ENCODE measurements at places on chromosomes 2 and 18. TPM values are rescaled to one million over a fixed set of nuclear protein-coding genes. Genes with fewer than 3 reads are reported as not detected.

DNA sequence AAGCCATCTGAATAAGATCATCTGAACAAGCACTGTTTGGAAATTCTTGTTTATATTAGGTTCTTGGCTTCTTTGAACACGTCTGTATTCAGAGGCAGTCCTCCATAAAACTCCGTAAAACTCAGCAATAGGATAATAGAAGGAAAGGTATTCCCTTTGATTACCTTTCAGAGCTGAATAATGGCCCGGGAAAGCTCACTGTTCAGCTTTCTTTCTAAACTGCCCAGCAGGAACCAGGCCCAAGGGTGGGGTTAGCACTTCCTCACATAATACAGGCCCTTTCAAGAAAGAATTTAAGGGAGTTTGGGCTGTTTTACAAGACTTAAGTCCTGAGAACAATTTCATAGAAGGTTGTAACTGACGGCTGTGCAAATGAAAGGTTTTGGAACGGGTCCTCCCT lies 72.2 kb upstream of the PHLPP1 start:
- DNase-seq = no peak

DNA sequence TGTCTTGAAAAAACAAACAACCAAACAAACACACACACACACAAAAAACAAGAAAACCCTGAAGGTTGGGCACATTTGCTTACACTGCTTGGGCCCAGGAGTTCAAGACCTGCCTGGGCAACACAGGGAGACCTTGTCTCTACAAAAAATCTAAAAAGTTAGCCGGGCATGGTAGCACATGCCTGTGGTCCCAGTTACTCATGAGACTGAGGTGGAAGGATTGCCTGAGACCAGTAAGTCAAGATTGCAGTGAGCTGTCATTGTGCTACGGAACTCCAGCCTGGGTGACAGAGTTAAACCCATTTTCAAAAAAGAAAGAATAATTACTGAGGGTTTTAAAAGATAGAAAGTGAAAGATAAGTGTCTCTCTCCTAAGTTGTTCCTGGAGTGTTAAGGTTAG lies 103.4 kb downstream of the MBD5 start:
- peak; percentile 52 for DNase-seq

- no peak for DNase-seq
These were observed 51.7 kb downstream of the LONRF2 start for GRCh38 chr2:100270381-100271146.

DNA sequence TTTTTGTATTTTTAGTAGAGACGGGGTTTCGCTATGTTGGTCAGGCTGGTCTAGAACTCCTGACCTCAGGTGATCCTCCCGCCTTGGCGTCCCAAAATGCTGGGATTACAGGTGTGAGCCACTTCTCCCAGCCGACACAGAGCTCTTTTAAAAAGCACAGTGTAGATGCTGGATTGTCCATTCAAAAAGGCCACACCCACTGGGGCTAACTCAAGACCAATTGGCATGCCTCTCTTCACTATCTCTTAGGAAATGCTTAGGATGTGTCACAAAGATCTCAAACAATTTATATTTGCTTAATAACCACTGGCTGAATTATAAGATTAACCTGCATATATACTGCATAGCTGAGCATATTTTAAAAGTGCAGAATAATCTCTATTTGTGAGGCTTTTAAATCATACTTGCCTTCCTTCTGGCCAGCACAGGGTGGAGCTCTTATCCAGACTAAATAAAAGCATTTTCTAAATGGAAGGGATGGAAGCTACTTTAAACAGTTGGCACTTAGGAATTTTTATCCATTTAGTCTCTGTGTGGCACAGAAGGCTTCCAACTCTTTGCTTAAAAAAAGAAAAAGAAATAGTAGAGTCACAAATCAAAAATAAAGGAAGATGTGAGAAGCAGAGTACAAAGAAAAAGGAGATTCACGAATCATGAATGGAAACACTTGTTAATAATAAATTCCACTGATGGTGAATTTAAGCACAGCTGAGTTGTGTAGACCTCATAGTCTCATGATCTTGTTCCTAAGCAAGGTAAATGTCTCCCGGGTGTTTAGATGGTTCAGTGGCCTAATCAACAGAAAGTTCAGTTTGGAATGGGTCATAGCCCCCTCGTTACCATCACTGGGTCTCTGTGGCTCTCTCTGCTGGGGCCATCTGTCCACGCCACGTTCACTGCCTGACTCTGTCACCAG lies 22.4 kb downstream of the CRYGD start:
- DNase-seq = peak; percentile 34

- no peak for DNase-seq
These were observed 99.0 kb upstream of the FIGN start for GRCh38 chr2:163834841-163835240.

The ACTG2 gene
- total RNA-seq = 4.1 TPM

DNA sequence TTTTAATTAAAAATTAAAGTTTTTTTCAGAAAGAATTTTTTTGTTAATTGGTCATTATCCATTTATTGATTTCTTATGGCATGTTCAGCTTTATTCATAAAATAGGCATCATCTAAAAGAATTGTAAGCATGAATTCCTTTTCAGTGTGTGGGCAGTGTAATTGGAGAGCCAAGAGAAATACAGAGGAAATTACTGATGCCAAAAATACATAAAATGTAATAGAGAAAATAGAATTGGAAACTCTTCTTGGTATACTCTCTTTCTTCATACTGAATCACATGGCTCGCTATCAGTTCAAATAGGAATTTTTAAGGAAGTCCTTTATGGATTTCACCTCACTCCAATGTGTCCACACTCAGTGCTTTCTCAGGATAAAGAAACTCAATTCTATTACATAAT lies 663.6 kb upstream of the NRXN1 start:
- DNase-seq = peak; percentile 59

The FASTKD2 gene
- 37.8 TPM for total RNA-seq

The GPC1 gene
- total RNA-seq = 218 TPM

DNA sequence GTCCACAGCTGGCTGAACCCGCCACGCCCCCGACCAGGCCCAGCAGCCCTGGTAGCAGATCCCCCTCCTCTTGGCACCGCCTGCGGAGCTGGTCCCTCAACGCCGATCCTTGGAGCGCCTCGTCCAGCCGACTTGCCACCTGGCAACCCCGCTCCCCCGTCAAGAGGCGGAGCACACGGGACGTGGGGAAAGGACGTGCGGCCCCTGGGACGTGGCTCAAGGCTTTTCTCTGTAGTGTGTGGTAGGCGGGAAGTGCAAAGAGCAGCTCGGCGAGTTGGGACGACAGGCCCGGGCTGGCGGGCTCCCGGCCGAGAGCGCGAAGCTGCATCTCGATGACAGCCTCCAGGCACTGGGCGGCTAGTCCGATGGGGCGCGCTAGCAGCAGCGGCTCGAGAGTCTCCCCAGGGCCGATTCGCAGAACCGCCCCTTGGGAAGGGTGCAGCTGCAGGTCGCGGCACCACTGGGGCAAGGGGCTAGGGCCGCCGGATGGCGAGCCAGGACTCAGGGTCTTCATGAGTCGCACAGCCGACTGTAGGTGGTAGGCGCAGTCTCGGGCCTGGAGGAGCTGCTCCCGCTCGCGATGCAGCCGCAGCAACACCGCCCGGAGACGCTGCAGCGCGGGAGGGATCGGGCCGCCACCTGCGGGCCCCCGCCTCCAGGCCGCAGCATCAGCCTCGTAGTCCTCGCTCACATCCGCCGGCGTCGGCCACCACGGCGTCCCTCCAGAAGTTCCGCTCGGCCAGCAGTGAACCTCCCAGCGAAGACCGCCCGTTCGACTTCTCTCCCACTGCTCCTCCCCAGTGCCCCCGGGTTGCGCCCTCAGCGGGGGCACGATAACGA lies 617 bp downstream of the CCDC142 start:
- DNase-seq = peak; percentile 36

GRCh38 chr18:12376034-12376753 lies 833 bp downstream of the AFG3L2 start:
- no peak for DNase-seq

The PTPRM gene
- total RNA-seq = 42.9 TPM

The CHST10 gene
- total RNA-seq = 7.4 TPM

DNA sequence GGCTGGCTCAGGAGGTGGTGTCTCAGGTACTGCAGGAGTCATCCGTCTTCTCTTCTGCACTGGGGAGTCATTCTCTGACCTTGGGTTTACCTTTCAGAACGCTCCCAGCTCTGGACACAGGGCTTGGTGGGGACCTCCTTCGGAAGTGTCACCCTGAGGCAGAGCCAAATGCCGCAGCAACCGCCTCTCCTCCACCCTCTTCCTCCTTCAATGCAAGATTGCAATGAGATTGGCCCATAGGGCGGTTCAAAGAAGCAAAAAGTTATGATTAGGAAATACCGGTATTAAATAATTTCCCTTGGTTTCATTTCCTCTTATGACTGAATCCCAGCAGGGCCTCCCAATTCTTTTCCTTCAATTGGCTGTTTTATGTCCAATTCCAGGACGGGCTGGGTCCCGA lies 178.8 kb downstream of the ACKR3 start:
- DNase-seq = no peak

DNA sequence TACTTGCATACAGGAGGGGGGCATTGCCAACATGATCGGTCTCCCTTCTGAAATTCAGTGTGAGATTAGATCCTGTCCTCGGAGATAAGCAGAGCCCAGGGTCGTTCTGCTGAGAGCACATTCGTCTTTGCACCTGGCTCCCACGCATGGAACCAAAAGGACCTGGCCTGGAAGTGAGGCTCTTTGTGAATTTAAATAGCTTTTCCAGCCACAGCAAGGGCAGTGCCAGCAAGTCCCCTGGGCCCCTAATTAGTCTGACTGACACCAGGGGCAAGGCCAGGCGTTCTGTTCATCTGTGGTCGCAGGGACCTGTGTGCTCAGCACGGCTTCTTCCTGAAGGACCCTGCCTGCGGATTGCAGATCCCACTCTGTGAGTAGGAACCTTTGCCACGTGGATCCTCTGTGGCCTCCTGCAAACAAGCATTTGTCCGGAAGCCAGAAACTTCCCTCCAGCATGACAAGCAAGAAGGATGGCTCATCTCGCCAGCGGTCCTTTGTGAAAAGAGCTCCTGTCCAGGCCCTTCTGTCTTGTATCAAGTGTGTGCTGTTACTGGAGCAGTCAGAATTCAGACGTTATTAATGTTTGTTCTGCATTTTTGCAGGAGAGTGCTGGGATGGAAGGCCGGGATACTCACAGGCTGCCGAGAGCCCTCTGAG lies 128.7 kb downstream of the TPO start:
- DNase-seq = no peak

- no peak for DNase-seq
These were observed 71.3 kb upstream of the ACVR2A start for GRCh38 chr2:147773479-147773878.

DNA sequence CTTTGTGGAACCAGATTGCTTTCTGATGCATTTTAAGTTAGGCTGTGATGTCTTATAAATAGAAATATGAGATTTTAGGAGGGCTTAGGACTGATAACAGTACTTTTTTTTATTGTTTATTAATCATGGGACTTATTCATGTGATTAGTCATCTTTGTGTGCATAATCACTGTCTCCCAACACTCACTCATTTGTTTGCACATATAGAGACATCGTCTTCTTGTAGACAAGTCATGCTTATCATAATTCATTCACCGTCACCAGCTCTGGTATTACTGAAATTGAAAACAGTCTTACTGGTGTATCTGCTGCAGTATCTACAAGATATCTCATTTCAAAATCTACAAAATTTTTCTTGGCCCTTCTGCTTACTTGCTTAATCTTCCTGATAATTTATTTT lies 45.8 kb downstream of the WDR7 start:
- DNase-seq = peak; percentile 15

DNA sequence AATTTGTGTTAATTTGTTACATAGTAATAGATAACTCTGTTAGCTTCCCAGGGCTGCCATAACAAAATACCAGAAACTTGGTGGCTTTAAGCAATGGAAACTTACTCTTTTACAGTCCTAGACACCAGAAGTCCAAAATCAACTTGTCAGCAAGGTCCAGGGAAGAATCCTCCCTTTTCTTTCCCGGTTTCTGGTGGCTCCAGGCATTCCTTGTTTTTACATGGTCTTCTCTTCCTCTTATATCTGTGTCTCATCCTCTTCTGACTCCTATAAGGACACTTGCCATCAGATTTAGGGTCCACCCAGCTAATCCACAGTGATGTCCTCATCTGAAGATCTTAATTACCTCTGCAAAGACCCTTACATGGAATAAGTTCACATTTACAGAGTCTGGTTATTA lies 95.6 kb downstream of the DDX1 start:
- no peak for DNase-seq

- no peak for DNase-seq
These were observed 15.0 kb downstream of the MGAT4A start for GRCh38 chr2:98715812-98716451.

GRCh38 chr2:119306196-119306590 lies 60.4 kb downstream of the C2orf76 start:
- no peak for DNase-seq

The PCBP1 gene
- 30.6 TPM for total RNA-seq
